ENCODE measurements at places on chromosomes 5 and 9.

GRCh38 chr9:117574099-117574498 is 130.1 kb upstream of the TLR4 start:
- no peak for DNase-seq

DNA sequence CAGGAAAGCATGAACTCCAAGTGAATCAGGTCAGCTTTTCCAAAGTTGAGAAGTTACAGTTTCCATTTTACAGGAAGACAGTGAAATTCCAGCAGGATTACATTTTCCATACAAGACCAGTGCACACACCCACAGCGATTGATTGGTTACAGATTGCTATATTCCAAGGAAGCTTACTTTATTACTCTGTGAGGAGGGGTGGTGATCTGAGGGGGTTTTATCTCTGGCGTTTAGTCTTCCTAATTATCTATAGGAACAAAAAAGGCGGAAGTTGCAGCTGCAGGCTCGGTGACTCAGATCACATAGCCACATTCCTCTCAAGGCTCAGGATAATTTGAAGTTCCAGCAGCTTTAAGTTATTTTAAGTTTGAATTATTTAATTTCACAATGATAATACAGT is 450.4 kb upstream of the NMUR2 start:
- DNase-seq = no peak

DNA sequence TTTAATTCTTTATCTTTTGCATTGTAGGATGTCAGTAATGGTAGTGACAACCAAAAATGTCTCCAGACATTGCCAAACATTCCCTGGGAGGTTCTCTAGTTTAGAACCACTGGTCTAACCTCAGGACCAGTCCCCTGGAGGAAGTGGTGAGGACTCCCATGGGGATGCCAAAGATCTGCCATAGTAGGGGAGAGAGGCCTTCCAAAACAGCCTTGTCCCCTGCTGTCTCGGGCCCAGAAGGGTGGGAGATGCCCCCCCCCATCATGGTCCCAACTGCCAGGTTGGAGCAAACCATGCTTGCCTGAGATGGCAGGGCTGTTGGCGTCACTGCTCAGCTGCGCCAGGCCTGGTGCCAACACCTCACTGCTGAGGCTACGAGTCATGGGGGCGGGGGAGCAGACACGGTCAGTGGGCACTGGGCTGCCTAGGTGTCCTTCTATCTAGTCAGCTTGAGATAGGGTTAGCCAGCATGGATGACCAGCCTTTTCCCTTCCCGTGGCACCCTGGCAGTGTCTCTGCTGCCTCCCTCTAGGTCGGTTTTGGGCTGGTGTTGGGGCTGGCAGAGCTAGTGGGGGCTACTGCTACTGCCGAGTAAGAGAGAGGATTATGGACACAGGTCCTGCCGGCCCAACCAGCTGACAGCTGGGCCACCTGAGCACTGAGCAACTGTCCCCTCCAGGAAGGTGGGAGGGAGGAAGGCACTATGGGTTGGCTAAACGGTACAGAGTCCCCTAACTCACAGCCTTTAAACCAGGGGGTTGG is 8.3 kb upstream of the CXXC5 start:
- no peak for DNase-seq

DNA sequence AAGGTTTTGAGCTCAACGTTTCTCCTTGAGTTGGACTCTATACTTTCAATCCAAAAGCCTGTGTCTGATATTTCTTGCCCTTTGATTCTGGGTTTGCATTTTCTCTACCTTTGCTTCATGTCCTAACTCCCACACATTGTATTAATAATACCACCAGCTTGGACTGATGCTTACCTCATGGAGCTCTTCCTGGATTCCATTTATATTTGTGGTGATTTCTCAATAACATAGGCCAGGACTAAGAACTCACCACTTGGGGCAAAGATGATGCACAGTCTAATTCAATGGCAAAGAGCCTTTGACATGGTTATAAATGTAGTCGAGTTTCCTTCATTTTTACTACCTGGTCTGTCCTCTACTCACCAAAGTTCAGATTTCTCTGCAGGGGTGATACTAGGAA is 27.5 kb upstream of the EFNA5 start:
- no peak for DNase-seq

GRCh38 chr9:78031893-78032729 is 500 bp upstream of the GNAQ start:
- DNase-seq = peak; percentile 61

- DNase-seq = no peak
Observed at GRCh38 chr5:38240212-38240611, 18.1 kb upstream of the EGFLAM start.

DNA sequence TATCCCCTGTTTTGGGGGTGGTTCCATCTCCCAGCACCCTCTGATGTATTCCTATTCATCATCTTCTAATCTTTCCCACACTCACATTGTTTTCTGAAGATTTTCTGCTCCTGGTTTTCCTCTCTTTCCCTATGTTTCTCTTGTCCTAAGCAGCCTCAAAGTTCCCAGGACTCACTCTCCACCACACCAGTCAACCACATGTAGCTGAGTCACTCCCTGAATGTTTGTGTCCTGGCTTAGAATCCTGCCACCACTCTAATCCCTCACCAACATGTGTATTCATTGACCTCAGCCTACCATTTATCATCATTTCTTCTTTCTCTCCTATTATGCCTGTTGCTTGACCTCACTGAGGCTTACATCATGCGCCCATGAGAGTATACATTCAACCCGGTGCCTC is 282.4 kb upstream of the ADAMTS16 start:
- DNase-seq = no peak

- DNase-seq = no peak
Observed at GRCh38 chr5:18546591-18546990, 912.3 kb downstream of the TAF11L14 start.

DNA sequence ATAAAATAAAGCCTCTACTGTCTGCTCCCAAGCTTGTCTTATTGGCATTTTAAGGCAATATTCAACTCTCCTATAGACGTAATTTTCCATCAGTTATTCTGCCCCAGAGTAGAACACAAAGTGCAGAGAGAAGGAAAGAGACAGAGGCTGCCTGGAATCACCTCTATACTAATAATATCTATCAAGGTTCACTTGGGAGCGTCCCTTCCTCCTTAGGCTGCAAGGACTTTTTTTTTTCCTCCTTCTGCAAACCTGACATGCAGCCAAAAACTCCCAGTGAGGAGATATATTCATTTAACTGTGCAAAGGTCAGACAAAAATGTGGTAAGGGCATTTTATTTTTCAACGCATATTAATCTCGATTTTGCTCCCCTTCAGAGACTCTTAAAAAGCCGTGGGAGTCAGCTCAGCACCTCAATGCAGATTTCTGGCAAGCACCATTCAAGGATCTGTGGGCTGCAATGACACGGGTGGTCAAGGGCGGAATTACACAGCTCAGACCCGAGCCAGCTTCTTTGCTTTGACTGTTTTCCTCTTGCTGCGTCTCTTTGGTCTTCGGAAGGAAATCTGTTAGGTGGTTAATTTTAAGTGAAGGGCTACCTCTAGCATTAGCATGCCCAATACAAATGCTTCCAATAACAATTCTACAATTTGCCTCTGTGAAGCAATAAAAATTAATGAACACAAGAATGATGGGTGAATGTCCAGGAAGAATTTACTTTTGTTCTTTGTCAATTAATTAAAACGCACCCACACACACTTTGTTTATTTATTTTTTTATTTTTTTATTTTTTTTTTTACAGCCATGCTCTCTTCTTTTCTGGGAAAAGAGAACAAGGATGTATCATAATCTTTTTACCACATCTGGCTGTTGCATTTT is 587.7 kb upstream of the GRAMD2B start:
- DNase-seq = peak; percentile 36

- no peak for DNase-seq
Observed at GRCh38 chr9:76378367-76379073, 15.7 kb downstream of the RFK start.

GRCh38 chr5:428219-428618 is 14.8 kb upstream of the EXOC3 start:
- no peak for DNase-seq

DNA sequence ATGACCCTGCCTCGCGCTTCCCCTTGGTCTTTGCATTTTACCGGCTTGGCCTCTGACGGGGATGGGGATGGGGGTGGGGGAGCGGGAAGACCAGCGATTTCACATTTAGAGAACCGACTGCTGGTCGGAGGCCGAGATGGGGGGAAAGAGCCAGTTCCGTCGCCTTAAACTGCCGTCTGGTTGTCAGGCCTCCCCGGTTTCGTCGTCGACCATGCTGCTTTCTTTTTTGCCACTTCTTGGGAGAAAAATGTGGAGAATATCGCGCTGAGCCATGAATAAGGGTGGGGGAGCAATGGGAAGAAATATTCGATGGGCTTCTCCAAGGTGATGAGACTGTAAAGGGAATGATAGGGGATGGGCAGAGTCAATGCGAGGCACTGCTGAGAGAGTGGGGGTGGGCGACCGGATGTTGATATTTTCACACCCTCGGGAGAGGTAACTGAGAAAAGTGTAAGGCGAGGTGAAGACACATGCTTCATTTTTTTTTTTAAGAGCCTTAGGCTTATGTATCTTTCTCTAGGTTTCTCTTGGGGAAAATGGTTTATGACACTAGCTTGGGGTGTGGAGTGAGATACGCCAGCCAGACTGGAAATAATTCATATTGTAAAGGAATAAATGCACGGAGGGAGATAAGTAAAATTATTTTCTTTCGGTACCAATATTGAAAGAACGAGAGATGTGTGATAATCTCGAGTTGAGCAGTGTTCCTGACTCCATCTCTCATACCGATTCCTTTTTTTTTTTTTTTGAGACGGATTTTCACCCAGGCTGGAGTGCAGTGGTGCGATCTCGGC is 1.1 kb downstream of the KIF2A start:
- DNase-seq = no peak

- peak; percentile 29 for DNase-seq
Observed at GRCh38 chr9:95127249-95128176, 190.0 kb downstream of the FANCC start.

DNA sequence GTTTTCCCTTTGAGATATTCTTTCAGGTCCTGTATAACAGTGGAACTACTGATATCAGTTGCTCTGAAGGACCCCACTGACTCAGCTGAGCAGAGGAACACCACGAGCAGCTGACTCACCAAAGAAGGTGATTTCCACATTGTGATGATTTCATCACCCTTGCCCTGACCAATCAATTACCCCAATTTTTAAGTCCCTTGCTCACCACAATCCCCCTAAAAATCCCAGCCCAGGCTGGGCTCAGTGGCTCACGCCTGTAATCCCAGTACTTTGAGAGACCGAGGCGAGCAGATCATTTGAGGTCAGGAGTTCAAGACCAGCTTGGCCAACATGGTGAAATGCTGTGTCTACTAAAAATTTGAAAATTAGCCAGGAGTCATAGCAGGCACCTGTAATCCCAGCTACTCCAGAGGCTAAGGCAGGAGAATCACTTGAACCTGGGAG is 125.3 kb upstream of the ABCA1 start:
- no peak for DNase-seq
